Activated CD4-positive, alpha-beta T cell treated with anti-CD3 and anti-CD28 coated beads for 1 hour (primary cell): ENCODE measurements at places on chromosomes 7 and 10.

GRCh38 chr7:148304456-148304855, 286.1 kb upstream of the C7orf33 start:
- no peak for DNase-seq

DNA sequence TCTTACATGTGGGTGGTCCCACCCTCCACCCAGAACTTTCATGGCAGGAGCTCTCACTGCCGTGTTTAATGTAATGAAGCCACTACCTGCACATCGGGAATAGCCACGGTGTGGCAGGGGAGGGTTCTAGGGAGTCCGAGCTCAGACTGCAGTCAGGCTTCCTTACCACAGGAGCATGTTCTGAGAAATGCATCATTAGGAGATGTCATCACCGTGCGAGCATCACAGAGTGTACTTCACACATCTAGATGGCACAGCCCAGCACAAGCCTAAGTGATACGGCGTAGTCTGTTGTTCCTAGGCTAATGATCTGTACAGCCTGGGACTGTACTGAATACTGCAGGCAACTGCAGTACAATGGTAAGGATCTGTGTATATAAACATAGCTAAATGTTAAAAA, 153.0 kb upstream of the LANCL2 start:
- no peak for DNase-seq

- no peak for DNase-seq
These were observed 8.9 kb downstream of the DLX6 start for GRCh38 chr7:97014145-97014750.

GRCh38 chr7:117006907-117007684, 53.8 kb downstream of the ST7 start:
- no peak for DNase-seq

DNA sequence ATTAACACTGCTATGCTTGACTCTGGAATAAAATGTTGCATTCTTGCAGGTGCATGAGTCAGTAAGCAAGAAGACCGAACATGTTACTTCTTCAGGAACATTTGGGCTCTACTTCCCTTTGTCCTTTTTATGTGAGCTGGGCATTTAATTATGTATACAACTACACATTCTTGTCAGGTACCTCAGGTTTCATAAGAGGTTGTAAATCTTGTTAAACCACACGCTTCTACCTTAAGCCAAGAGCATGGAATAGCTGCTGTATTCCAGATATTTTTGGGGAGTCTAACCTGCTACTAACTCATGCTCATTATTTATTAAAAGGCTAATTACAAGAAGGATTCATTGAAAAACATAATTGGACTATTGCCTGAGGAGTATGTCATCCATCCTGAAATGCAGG, 414.2 kb upstream of the KLF6 start:
- no peak for DNase-seq

GRCh38 chr7:20786421-20786778, 286 bp downstream of the SP8 start:
- DNase-seq, result no peak
